ENCODE measurements at places on chromosomes 4 and X. TPM values are rescaled to one million over a fixed set of nuclear protein-coding genes. Genes with fewer than 3 reads are reported as not detected.

KLHL13 gene
- total RNA-seq = 2.5 TPM

ADGRG4 gene
- total RNA-seq = 0.67 TPM

CHRDL1 gene
- total RNA-seq = 248 TPM

KCNIP4 gene
- not detected for total RNA-seq

SCRG1 gene
- total RNA-seq = 1.1 TPM

UGT2B17 gene
- total RNA-seq = 0.29 TPM

HMX1 gene
- not detected for total RNA-seq

DSPP gene
- not detected for total RNA-seq

RPL10 gene
- total RNA-seq = 2,424 TPM

LAP3 gene
- total RNA-seq = 110 TPM

ITIH6 gene
- not detected for total RNA-seq

TGIF2LX gene
- not detected for total RNA-seq

SNCA gene
- 13.4 TPM for total RNA-seq

PFKFB1 gene
- total RNA-seq = 18.5 TPM

ODAPH gene
- total RNA-seq = not detected

CYSLTR1 gene
- total RNA-seq = 4.7 TPM

GPC3 gene
- 58.6 TPM for total RNA-seq

NKX1-1 gene
- total RNA-seq = not detected

NIPAL1 gene
- 0.51 TPM for total RNA-seq

DCAF4L1 gene
- 0.35 TPM for total RNA-seq

RGN gene
- total RNA-seq = 4.6 TPM

F11 gene
- total RNA-seq = not detected

NXF3 gene
- total RNA-seq = 4.0 TPM

ZNF711 gene
- total RNA-seq = 0.84 TPM

CXCL1 gene
- 9.5 TPM for total RNA-seq

NWD2 gene
- total RNA-seq = 29.0 TPM

TLR10 gene
- 0.42 TPM for total RNA-seq

LAS1L gene
- 23.2 TPM for total RNA-seq

ADRA2C gene
- 8.6 TPM for total RNA-seq

LPAR4 gene
- 0.26 TPM for total RNA-seq

PAPSS1 gene
- 33.0 TPM for total RNA-seq

HMGN5 gene
- 3.2 TPM for total RNA-seq

KLHL2 gene
- 30.8 TPM for total RNA-seq

MID1IP1 gene
- 35.0 TPM for total RNA-seq

MAGEC1 gene
- not detected for total RNA-seq

PPP2R2C gene
- 1.1 TPM for total RNA-seq

RHOH gene
- total RNA-seq = 3.9 TPM

STAP1 gene
- total RNA-seq = not detected

L1CAM gene
- 2.4 TPM for total RNA-seq

NKAP gene
- total RNA-seq = 6.1 TPM

Measured in mesenteric fat pad (tissue), 1 donor.